ENCODE measurements at places on chromosomes 1 and 21.

- DNase-seq: peak; percentile 49
Measured at GRCh38 chr1:144551543-144552424, 40.9 kb upstream of the PPIAL4F start.

GRCh38 chr1:23288201-23288600, 55.9 kb downstream of the HNRNPR start:
- no peak for DNase-seq

- no peak for DNase-seq
Measured at GRCh38 chr1:206706298-206706791, 21.6 kb downstream of the MAPKAPK2 start.

GRCh38 chr1:46136711-46137110, 4.3 kb upstream of the PIK3R3 start:
- DNase-seq: no peak

- DNase-seq: no peak
Measured at GRCh38 chr21:38349111-38349746, 92.4 kb downstream of the KCNJ15 start.

- peak; percentile 40 for DNase-seq
Measured at GRCh38 chr1:201511941-201512539, 5.1 kb upstream of the CSRP1 start.

DNA sequence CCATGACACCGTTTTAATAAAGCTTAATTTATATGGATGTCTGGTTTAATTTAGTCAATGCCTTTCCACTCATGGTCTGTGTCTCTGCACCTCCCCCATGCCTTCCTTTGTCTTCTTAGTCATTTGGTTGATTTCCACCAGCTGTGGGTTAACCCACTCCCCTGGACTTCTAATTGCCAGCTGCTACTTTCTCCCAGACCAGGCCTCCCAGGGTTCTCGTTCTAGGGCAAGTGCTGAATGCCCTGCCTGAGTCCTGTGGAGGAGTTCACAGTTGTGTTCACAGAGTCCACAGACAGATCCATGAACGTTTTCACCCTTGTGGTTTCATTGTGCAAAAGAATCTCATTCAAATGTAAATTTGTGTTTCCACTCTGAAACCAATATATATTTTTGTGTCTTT, 243.4 kb downstream of the NUF2 start:
- no peak for DNase-seq

GRCh38 chr1:14778898-14779865, 180.7 kb downstream of the KAZN start:
- DNase-seq: no peak

DNA sequence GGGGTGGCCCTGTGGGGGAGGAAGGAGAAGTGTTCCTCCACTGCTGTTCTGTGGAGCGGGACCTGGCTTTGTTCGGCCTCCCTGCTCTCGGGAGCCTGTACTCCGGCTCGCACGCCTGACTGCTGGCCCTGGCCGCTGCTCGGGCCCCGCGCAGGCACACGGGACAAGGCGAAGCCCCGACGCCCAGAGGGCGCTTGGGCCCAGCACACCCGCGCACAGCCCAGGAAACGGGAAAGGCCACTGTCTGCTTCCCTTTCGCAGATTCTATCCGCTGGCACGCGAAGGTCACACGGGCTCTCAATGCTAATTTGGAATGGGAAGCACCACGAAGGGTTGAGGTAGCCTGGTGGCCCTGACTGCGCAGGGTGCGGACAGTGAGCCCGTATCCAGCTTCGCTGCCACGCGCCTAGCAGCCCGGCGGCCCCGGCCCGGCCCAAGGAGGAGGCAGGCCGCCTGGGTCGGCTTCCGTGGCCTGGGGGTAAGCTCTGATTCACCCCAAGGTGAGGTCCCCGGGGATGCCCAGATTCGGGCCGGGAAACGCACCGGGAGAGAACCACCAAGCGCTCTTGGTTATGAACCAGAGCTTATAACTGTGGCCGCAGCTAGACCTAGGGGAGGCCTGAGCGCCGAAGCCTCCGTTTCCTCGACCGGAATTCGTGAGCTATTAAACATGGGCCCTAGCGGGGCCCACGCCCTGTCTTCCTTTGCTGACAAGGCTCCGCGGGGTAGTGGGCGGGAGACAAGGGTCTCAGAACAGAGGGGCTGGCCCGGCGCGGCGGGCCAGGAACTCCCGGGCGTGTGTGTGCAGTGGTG, 19.7 kb upstream of the TBX15 start:
- no peak for DNase-seq

- DNase-seq: no peak
Measured at GRCh38 chr1:214281720-214282629, 1.0 kb downstream of the SMYD2 start.

DNA sequence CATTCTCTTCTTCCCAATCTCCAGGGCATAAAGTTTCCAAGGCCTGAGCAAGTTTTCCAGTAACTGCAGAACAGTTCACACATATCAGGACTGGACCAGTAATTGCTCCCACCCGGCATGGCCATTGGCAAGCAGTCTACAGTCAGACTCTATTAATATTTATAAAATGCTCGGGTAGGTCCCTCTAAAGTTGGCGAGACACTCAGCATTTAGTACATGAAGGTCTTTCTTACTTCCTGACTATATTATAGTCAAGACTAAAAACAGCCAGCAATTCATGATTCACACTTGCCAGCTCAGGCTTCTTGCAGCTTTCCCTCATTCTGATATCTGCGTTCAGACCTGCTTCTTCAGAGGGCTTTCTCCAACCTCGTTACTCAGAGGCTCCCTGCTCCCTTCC, 25.4 kb downstream of the GADD45A start:
- DNase-seq: no peak

- DNase-seq: no peak
Measured at GRCh38 chr1:198480876-198481275, 59.6 kb downstream of the ATP6V1G3 start.

GRCh38 chr1:245448975-245449431, 294.2 kb downstream of the KIF26B start:
- no peak for DNase-seq

- DNase-seq: no peak
Measured at GRCh38 chr1:160340146-160340545, 2.9 kb downstream of the COPA start.

DNA sequence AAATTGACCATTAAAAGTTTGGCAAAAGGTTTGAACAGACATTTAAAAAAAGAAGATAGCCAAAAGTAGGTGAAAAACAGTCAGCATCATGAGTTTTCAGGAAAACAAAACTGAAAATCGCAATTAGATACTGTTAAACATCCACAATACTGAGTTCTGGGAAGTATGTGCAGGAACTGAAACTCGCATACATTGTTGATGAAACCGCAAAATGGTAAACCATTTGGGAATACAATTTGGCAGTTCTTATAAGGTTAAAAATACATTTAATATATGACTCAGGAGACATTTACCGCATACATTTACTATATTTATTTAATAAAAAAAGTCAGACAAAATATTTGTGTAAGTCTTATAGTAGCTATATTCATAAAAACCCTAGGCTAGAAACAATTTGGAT, 393.2 kb downstream of the COL11A1 start:
- no peak for DNase-seq

DNA sequence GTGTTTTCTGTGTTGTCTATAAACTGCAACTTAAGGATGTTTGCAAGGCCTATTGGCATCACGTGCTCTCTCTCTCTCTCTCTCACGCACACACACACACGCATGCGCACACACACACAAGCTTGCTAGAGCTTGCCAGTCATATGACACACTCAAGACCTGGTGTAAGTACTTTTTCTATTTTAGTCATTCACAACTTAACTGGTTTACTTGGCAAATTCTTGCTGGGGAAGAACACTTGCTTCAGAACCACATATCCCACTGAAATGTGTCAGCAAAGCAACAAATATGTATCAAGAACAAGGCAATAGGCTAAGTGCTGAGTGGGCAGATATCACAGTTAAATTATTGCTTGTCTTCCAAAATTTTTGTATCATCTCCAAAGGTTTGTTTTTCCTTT, 107.8 kb downstream of the DISC1 start:
- DNase-seq: no peak

- no peak for DNase-seq
Measured at GRCh38 chr1:17574516-17574915, 35.0 kb downstream of the ARHGEF10L start.

- no peak for DNase-seq
Measured at GRCh38 chr1:182173808-182174512, 112.4 kb upstream of the ZNF648 start.

- DNase-seq: no peak
Measured at GRCh38 chr21:41764558-41765419, 2.1 kb downstream of the RIPK4 start.

GRCh38 chr1:180003026-180003695, 48.6 kb downstream of the CEP350 start:
- no peak for DNase-seq

GRCh38 chr1:228830185-228830953, 95.1 kb downstream of the RHOU start:
- no peak for DNase-seq

GRCh38 chr21:39085843-39086405, 97.3 kb downstream of the PSMG1 start:
- DNase-seq: no peak

GRCh38 chr1:3135744-3136455, 66.9 kb downstream of the PRDM16 start:
- no peak for DNase-seq

- DNase-seq: no peak
Measured at GRCh38 chr1:109314795-109315194, 8.0 kb upstream of the MYBPHL start.

Data from GM12892 (cell line).